HEK293T (cell line): ENCODE measurements at places on chromosomes 11 and 22.

GRCh38 chr22:37484480-37485394 is 1.4 kb downstream of the MFNG start:
- DNase-seq = no peak

- DNase-seq = no peak
Measured at GRCh38 chr11:31805037-31805628, 6.0 kb downstream of the PAX6 start.

DNA sequence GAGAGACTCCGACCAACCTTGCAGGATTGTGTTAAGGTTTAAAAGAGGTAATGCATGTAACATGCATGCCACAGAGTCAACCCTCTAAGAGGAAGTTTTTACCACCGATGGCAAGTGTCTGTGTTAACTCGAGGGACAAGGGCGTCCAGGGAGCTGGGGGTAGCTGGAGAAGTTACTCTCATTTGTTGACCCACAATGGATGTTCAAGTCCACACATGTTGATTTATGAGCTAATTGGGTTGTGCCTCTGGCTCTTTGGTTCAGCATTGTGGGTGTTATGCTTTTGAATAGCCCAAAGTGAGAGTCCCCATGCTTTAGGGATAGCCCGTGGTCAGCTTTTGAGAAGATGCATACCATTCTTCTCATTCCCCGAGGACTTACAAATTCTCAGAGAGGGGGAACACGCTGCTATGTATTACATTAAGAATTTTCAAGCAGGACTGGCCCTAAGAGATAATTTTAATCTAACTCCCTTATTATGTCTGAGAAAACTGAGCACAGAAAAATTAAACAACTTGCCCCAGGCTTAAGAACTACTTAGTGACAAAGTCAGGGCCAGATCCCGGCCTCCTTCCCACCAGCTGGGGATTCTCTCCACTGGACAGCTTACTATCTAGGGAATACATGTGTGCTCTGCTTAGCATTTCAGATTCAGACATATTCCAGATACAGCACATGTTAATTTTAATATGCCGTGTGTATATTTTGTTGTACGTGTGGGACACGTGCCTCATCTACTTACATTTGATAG is 5.2 kb upstream of the PLET1 start:
- DNase-seq = no peak

- DNase-seq = peak; percentile 73
Measured at GRCh38 chr11:74255741-74256375, 55.6 kb downstream of the P4HA3 start.

- DNase-seq = no peak
Measured at GRCh38 chr22:47238690-47239473, 476.4 kb downstream of the TBC1D22A start.

DNA sequence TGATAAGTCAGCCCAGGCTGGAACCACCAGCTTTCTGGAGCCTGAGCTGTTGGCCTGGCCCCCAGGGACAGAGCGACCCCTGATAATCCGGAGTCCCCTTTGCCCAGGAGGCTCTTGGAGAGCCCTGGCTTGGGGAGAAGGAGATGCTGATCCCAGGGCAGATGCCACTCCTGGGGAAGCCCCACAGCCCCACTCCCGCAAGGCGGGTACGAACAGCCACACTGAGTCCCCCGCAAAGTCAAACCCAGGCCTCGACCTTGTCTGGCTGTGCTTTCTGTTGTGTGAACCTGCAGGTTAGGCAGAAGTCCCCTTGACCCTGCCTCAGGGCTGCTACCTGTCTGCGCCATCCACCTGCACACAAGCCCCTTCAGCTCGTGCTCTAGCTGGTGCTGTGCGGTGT is 108.0 kb downstream of the KCNQ1OT1 start:
- peak; percentile 3 for DNase-seq

DNA sequence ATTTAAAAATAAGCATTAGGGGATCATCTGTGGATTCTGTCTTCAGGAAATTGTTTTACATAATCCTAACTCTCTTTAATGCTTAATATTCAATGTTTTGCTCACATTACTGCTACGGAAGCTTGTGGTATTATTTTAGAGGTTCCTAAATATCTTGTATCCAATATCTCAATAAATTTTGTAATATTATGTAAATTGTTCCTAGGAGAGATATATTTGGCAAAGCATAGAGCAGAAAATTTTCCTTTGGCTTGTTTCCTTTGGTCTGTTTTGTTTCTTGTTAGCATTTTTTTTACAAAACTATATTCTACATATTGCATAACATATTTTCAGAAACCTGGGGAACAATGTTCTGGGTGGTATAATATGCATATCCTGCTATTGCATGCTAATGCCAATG is 144.8 kb downstream of the GRIA4 start:
- no peak for DNase-seq

DNA sequence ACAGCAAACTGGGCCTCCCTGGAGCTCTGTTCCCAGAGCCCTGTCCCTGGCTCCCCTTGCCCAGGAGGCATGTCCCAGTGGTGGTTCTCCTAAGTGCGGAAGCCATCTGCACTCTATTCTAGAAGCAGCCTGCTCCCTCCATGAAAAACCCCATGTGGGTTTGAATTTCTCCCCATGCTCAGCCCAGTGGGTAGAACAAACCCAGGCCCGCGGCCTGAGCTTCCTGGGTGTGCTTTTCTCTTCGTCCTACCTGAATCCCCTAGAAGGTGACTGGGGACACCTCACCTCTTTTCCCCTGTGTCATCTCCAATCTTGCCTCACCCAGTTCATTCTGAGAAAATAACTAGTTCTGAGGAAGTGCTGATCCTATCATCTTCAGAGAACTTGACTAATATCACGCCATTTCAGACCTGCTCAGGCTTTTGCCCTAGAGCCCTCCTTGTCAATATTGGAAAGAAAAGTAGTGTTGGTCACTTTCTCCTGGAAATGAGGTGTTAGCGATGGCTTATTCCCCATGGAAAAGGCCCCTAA is 15.9 kb downstream of the IL10RA start:
- DNase-seq = no peak

- DNase-seq = no peak
Measured at GRCh38 chr11:44834846-44835245, 108.1 kb downstream of the TSPAN18 start.

- no peak for DNase-seq
Measured at GRCh38 chr22:32482708-32483107, 8.1 kb downstream of the FBXO7 start.
